ENCODE measurements at places on chromosomes 16 and 17. TPM values are rescaled to one million over a fixed set of nuclear protein-coding genes. Genes with fewer than 3 reads are reported as not detected.

DNA sequence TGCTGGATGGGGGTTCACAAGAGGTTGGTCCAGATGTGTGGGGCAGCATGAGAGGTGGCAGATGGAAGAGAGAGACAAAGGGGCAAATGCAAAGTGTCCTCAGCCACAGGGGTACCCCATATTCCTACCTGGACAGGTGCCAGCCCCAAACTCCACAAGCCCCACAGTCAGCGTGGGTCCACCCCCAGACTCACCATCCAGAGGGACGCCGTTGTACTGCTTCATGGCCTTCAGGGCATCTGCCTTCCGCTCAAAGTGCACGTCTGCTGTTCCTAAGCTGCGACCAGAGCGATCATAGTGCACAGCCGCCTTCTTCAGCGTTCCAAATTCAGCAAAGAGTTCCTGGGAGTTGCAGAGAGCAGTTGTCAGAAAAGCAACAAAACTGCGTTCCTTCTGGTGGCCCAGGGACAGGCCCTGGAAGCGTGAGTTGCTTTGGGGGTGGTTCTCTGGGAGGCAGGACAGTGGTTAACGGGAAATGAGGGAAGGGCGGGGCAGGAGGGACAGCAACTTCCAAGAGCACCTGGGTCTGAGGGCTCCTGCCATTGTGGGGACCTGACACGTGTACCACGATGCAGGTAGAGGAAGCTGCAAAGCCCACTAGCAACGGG lies 2.3 kb downstream of the ALYREF start:
- DNase-seq: no peak

GRCh38 chr16:27254262-27254811 lies 14.2 kb downstream of the NSMCE1 start:
- DNase-seq: no peak

GRCh38 chr17:75237100-75238014 lies 24.0 kb downstream of the GGA3 start:
- DNase-seq: no peak

DNA sequence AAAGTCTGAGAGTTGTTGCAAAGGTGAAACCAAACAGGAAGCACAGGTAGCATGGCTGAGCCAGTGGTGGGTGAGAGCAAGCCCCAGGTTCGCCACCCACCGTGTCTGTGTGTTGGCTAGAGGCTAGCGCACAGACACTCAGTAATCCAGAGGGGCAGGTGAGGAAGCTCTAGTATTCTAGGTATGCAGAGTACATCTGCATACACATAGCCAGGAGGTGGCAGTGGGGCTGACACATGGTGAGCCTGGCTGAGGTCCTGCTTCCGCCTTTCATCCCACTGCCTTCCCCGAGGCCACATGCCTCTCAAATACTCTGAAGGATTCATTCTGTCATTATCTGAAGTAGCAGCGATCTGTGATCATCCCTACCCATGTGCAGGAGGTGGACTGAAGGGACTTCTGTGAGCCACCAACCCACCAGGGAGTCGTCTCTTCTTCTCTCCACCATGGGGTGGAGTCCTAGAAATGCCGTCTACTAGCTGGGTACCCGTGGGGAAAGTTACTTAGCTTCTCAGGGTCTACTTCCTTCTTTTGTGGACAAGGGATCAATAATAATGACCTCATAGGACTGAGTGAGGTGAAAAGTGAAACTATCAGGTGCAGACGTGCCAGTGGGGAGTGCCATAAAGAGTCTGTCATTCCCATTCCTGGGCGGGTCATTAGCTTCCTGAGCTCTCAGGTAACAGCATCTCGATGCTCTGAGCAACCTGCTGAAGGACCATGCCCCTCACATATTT lies 36.0 kb upstream of the ICAM2 start:
- DNase-seq: no peak

DNA sequence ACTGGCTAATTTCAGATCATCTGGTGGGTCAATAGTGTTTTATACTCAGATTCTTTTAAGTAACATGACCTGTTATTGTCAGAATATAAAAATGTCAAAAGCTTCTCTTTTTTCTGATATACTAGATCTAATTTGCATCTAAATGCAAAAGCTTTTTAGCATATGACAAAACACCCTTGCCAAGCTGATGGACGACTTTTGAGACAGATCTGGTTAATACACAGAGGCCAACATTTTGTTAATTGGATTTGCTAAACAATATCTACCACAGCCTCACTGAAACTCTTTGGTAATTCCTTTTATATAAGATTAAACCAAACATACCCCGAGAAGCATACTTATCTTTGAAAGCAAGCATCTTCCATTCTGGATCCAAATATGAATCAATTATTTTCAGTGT lies 10.3 kb upstream of the NOL11 start:
- DNase-seq: no peak

- no peak for DNase-seq
Measured at GRCh38 chr16:81003610-81004460, 2.9 kb downstream of the CMC2 start.

DNA sequence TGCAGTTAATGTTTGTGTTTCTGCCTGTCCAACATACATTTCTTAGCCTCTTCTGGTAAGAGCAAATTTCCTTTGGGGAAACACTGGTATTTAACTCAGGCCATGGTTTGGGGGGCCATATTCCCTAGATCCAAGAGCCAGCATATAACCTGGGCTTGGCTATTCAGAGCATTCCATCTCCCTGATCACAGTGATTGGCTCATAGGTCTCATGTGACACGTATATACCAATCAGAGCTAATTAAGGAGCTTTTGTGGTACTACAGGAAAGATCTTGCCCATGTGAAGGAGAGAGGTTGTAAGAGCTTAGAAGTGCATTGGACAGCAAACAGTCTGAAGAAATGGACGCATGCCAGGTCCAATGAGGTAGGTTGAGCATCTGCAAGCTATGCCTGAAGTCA lies 33.4 kb upstream of the GPR139 start:
- no peak for DNase-seq

- DNase-seq: no peak
Measured at GRCh38 chr17:62618647-62619416, 8.6 kb upstream of the MRC2 start.

Gene GLP2R
- total RNA-seq: 2.5 TPM

DNA sequence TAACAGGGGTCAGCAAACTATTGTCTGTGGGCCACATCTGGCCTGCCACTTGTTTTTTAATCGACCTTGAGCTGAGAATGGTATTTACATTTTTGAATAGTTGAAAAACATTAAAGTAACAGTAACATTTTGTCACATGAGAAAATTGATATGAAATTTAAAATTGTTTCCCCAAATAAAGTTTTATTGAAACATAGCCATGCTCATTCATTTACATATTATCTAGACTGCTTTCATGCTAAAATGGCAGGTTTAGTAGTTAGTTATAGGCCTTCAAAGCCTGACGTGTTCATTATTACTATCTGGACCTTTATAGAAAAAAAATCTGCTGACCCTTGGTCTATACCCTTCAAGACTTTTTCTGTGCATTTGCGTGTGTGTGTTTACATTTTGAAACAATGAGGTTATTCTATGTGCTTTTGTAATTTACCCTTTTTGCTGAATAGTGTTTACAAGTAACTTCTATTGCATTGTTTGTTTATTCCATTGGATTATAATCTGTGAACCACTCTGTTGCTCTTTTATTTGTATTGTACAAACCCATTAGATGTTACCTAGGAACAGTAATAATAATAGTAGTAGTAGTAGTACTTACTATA lies 37.1 kb downstream of the FTO start:
- DNase-seq: no peak

DNA sequence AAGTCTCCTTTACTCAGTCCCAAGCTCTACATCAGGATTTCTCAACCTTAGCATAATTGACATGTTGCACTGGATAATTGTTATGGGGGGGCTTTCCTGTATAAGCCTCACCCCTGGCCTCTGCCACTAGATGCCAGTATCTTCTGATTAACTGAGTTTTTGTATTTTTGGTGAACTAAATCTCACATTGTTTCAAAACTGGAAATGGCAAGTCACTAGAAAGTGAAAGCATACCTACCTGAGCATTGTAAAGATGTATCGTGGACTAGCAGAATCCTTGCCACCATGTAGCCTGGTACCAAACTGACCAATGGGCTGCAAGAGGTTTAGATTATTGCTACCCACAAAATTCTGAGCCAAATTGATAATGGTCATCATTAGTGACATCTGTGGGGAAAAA lies 15.0 kb downstream of the TOP2A start:
- no peak for DNase-seq

DNA sequence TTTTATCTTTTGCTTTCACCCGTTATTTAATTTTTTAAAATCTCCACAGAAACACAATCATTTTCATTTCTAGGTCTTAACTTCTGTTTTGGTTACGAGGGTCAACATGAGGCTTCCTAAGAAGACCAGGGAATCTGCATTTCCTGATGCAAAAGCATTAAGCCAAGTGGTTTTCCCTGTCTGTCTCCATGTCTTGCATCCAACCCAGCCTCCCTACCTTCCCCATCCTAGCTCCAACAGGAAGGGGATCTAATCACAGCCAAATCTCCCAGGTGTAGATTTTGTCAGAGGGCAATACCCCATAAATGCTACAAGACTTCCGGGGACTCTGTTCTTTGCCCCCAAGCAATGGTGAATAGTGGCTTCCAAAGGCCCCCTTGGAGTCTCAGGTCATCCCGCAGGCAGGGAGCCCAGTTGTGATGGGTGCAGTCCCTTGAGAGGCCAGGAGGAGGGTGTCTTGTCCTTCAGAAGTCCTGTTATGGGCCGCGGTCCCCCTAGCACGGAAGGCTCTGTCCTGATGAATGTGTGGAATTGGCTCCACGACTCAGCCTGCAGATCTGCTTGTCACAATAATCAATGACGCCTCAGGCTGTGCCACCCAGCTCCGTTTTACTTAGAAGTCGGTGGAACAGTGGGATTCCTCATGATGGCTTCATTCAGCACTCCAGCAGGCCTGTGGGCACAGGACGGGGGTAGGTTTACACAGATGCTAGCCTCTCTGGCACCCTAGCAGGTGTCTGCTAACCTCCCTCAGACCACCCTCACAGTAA lies 141.1 kb downstream of the RGS9 start:
- peak; percentile 63 for DNase-seq

DNA sequence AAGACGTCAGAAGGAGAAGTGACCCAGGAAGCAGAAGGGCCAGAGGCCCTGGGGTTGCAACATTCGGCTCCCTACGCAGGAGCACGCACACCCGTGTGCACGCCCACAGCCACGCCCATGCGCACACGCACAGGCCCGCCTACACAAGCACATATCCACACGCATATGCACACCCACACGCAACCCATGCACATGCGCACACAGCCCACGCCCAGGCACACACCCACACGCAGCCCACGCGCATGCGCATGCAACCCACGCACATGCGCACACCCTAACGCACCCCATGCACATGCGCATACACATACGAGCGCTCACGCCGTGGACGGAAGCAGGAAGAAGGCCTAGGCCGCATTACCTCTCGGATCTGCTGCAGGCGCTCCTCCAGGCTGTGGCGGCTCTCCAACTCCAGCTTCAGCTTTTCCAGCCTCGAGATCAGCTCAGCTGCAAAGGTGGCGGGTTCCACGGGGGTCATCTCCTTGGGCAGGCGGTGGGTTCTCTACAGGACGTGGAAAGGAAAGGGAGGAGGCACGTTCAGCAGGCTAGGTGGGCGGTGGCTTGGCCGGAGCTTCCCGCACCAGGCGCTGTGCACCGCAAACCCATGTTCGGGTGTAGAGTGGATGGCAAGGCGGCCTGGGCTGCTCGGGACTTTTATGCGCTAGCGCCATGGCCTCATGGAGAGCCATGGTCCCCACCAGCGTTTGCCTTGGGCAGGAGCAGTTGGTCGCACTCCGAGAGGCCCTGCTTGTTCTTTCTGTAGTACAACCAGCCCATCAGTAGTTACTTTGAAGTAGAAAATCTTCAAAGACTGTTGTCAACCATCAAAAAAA lies 23.4 kb downstream of the AXIN2 start:
- DNase-seq: no peak

DNA sequence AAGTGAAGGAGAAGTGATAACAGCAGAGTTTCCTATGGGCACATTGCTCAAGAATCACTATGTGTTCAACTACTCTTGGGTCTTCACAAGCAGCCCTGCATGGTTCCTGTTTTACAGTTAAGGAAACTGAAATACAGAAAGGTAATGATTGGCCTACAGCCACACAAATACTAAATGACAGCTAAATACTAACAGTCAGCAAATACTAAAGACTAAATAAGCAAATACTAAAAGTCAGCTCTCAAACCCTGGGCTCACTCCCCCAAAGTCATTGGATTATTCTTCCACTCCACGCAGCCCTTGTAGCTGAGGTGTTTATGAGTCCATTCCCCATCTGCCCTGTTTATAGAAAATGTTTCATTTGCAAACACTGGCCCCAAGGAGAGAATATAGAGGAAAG lies 372.7 kb upstream of the CDH11 start:
- no peak for DNase-seq

DNA sequence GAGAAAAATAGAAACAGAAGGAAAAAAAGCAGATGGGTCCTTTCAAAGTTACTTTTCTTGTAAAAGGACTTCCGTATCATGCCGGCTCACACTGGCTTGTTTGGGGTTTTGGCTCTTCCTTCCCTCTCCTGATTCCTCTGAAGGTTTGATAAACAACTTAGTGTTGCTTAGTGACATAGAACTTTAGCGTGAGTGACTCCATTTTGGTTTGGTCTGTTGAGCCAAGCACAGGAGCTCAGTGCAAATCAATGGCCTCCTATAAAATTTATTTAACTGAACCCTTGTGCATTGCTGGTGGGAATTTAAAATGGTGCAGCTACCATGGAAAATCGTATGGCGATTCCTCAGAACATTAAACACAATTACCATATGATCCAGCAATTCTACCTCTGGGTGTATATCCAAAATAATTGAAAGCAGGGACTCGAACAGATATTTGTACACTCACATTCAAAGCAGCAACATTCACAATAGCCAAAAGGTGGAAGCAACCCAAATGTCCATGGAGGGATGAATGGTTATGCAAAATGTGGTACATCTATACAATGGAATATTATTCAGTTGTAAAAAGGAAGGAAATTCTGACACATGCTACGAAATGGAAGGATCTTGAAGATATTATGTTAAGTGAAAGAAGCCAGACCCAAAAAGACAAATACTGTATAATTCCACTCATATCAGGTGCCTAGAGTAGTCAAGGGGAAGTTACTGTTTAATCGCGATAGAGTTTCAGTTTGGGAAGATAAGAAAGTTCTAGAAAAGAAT lies 1.1 kb upstream of the TUBG2 start:
- DNase-seq: no peak

DNA sequence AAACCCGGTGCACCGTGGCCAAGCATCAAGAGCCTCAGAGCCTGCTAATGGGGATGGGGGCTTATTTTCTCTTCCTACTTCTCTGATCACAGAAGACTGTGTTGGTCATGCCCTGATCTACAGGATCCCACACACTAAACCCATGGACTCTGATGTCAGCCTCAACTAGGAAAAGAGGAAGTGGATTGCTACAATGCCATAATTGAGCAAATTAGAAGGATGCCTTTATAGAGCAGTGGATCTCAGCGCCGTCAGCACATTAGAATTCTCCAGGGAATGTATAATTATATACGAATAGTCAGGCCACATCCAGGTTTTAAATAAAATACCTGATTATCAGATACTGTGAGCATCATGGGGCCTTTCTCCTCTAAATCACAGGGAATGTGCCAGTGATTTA lies 64.8 kb downstream of the VAT1L start:
- no peak for DNase-seq

Measured in M059J (cell line).